Activated CD4-positive, alpha-beta T cell treated with anti-CD3 and anti-CD28 coated beads for 24 hours (primary cell): ENCODE measurements at places on chromosomes 16 and 17.

- peak; percentile 84 for DNase-seq
Measured at GRCh38 chr17:41665566-41666236, 23.0 kb upstream of the EIF1 start.

DNA sequence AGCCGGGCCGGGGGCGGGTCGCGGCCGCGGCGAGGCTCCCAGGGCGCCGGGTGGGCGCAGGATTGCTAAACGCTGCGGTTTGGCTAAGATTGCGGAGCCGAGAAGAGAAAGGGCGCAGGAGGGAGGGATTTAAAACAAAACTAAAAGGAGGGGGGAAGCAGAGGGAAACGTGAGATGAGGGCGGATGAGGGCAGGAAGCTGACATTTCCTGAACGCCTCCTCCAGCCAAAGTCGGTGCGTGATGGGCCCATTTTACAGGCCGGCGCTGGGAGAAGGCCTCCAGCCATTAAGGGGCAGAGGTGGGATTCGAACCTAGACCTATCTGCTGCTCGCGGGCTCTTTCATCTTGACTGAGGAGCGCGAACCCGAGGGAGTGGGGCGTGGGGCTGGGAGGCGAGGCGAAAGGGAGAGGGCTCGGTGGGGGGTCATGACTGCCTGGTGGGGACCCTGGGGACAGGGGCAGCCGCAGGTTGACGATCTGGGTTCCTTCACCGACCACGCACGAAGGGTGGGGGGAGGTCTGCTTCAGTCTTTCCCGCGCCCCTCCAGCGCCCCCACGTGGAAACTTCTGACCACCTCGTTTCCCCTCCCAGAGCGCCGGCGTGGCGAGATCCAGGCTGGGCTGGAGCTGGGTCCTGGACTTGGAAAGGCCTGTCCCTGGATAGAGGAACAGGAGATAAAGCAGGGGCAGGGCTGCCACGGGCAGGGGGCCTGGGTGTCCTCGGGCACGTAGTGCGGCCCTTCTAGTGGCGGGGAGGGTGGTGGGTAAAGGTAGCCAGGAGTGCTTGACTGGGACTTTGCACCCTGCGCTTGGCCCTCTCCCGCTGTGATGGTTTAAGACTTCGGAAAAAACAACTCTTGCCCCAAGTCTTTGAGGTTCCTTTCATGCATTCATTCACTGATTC, 3.8 kb upstream of the TAC4 start:
- peak; percentile 51 for DNase-seq

GRCh38 chr17:18957831-18958230, 5.9 kb downstream of the SLC5A10 start:
- no peak for DNase-seq

GRCh38 chr16:56611281-56611833, 3.0 kb downstream of the MT2A start:
- DNase-seq: no peak

- DNase-seq: no peak
Measured at GRCh38 chr16:86087011-86087895, 188.3 kb downstream of the IRF8 start.
